Stimulated activated CD8-positive, alpha-beta memory T cell treated with anti-CD3 and anti-CD28 coated beads, Interleukin-4, amount 100 ng/mL, for 4 hours (primary cell): ENCODE measurements at places on chromosomes 11 and 22.

DNA sequence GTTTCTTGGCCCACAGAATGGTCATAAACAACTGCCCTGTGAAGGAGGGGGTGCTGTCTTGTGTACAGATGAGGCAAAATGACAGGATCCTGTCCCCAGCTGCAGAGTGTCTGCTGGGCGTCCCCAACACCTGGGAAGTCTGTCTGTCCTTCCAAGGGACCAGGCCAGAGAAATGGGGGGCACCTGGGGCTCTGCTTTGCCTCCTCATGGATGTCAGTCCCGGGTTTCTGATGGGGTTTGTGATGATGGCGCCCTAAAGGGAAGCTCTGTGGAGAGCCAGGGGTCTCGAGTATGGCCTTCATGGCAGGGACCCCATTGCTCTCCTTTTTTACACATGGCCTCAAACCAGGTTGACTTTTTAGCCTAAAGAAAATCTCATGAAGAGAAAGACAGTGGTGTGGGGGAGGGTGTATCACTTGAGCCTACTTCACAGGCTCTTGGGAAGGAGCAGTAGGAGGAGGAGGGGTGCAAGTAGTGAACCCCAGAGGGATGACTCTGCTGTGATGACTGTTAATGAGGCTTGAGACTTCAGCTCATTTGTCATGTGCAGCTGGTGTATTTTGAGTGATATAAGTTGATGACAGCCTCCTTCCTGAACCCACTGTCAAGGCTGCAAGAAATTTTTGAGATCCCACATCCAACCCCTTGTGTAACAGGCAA, 40.6 kb upstream of the TUB start:
- DNase-seq = no peak

- no peak for DNase-seq
These were observed 13.1 kb downstream of the USH1C start for GRCh38 chr11:17531071-17531600.

GRCh38 chr22:33865248-33865647, 55.0 kb downstream of the LARGE1 start:
- no peak for DNase-seq

- DNase-seq = no peak
These were observed 302.8 kb upstream of the NCAM1 start for GRCh38 chr11:112658431-112658878.
